ENCODE measurements at places on chromosomes 12 and 14.

GRCh38 chr12:27906658-27907473, 65.7 kb downstream of the PTHLH start:
- no peak for DNase-seq

DNA sequence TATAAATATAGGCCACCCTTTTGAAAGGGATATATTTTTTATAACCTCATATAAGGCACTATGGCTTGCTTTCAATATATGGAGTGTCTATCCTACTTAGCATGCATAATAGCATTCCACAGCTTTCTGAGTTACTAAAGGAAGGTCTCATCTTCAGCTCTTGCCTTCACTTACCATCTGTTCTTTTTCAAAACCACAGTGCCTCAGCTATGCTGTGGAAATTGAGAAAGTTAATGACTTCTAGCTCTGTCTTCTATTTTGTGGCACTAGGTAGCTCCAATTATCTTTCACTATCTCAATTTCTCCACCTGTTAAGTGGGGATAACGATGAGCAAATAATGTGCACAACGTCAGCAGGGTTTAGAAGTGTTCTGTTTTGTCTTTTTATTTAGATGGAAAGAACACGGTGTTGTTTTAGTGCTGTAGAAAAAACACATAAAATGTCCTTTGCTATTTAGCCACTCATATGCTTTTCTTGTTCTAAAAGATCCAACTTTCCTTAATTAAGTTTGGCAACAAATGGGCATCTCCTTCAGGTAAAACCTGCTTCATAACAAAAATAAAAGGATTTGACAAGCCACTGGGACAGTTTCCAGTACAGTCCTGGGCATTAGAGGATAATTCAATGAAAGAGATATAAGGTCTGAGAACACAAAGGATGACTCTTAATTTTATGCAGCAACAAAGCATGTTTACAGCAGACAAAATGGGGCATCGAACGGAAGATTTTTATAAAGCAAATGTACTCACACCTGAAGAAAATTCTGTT, 462.0 kb upstream of the SYT1 start:
- DNase-seq = no peak

- no peak for DNase-seq
Observed at GRCh38 chr12:91133871-91134270, 22.6 kb upstream of the LUM start.

DNA sequence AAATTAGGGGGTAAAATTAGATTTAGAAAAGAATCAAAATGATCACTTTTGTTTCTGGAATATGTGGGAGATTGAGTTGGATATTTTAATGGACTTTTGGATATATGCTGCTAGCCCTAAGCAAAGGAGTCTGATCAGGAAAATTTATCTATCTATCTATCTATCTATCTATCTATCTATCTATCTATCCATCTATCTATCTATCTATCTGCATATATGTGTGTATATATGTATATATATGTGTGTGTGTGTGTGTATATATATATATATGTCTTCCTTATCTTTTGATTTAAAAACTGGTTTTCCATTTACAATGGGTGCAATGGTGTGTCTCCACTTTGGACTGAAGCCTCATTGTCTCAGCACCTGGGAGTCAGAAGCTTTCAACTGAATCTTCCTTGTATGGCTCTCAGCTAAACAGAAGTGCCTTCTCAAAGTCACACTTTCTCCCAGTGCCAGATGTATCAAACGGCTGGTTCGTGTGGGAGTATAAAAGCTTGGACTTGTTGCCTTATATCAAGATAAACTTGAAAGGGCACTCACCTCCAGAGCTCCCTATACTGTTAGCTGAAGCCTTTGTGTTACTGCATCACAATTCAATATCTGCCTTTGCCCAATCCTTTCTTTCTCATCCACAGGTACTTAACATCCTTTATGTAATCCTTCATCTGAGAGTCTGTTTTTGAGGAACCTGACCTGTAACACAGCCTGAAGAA, 31.6 kb upstream of the CD69 start:
- no peak for DNase-seq

DNA sequence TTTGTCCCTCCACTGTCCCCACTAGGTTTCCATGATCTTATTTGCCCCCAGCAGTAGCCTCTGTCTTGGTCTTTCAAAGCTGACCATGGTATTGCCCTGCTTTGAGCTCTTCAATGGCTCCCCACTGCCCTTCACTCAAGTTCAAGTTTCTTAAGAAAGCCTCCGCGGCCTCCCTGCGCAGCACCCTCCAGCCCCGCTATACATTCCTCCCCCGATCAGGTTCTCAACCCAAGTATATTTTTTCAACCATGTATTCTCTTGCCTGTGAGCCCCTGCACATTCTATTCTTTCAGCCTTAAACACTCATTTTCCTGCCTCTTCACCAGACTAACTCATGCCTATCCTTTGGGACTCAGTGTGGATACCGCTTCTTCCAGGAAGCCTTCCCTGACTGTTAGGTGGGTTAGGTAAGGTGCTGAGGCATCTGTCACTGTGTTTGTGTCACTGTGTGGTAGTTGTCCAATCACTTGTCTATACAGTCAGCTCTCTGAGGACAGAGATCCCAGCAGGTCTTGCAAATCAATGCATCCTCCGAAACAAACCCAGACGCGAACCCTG, 4.3 kb downstream of the FAIM2 start:
- DNase-seq = no peak

GRCh38 chr12:116135209-116135930, 142.1 kb downstream of the MED13L start:
- no peak for DNase-seq

DNA sequence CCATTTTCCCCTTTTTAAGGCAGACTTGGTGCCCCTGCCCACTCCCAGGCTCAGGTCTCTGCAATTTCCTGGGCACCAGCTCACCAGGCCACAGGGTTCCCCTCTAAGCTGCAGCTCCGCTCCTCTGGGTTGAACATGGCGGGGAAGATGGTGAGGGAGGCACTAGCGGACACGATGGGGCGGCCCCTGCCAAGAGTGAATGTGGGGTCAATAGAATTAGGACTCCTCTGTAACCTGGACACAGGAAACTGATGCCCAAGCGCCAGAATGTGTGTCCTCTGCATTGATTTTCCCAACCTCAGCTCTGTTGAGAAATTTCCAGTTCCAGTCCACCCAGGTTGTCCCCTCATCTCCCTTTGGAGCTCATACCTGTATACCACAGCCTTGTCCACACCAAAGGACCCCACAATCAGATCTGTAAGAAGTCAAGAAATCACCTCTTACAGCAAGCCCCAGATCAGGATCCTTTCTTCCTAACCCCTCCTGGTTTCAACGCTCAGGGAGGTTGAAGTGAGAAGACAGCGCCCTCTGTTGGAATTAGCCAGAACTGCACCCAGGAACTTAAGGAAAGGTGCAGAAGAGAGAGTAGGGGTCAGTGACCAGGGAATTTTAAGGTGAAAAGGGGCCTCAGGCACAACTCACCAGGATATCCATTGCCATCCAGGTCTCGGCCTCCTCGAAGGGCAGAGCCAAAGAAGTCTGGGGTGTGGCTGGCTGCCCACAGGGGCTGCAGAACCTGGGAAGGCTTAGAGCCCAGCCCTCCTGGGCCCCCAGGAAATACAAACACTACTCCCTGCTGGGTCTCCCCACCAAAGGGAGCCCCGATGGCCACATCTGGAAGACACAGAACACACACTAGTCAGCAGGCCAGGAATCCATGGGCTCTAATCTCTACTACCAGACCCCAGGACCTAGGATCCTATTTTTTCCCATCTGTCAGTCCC, 14.7 kb downstream of the ITGA5 start:
- no peak for DNase-seq

DNA sequence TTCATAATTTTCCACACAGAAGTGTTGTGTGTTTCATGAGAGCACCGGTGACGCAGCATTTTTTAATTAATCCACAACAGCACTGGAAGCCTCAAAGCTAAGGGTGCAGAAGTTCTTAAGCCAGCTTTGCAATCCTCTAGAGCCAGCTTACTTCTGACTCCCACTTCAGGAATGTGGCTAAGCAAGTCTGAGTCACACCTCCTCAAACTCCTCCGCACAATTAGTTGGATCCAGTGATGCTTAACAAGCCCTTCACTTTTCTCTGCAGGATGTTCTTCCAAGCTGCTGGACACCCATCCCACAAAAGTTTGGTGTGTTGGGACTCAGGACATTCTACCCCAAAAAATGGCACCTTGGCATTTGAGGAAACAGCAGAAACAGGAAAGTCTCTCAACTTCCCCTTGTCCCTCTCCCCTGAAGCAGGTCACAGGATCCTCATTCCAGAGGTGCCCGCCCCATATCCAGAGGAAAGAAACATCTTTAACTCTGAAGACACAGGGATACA, 210.0 kb downstream of the PPM1H start:
- no peak for DNase-seq

DNA sequence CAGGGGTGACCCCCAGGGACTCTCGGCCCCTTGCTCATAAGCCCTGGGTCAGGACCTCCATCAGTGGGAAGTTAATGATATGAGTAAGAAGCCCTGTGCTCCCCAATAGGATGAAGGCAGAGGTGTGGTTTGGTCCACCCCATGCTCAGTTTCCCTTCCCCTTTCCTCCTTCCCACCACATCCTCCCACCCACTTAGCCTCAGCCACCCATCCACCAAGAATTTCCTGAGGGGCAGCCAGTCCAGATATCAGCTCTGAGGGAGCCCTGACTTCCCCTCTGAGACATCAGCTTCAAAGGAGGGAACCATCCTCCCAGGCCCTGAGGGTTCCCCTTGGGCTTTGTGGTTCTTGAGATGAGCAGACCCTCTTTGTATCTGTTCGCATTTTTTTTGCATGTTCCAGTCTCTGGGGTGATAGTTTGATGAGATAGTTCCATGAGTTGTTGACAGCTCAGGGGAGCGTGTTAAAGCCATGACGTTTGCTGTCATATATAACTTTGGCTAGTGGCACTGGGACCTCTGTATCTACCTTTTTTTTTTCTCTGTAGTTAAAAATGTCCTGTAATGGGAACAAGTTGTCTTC, 71.2 kb downstream of the LGMN start:
- DNase-seq = no peak
